Left lobe of liver (tissue), 2 donors: ENCODE measurements at places on chromosomes 11 and 22.

DNA sequence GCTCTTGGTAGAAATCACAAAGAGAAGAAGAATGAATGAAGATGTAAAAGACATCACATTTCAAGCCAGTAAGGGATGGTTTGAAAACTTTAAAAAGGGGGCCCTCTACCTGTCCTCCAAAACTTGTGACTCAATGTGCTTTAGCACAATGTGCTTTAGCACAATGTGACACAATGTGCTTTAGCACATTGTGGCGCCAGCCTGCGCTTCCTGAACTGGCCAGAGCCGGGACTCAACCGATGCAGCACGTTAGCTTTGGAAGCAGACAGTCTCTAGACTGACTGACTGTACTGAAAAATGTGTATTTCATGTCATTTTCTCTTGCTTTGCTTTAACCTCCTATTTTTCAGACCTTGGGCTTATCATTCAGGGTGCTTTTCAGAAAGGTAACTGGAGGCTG lies 63.5 kb downstream of the FAM83F start:
- DNase-seq = no peak

DNA sequence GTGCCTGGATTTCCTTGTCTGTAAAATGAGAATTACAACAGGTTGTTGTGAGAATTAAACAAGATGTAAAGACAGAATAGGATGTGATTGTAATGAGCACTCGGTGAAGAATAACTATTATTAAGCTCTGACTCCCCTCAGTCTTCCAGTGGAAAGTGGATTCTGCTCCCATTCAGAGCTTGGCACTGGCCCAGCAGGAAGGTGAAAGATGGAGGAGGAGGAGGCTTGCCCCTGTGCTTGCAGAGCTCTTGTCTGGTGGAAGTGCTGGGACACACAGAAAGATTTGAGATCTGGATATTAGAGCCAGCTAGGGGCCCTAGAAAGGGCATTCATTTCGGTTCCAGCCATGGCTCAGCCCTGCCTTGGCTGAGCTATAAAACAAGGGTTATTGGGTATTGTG lies 28.2 kb downstream of the PHLDB1 start:
- DNase-seq = no peak

GRCh38 chr11:79739591-79739990 lies 298.8 kb upstream of the TENM4 start:
- no peak for DNase-seq

- no peak for DNase-seq
These were observed 46.4 kb upstream of the FTH1 start for GRCh38 chr11:62013537-62014476.

DNA sequence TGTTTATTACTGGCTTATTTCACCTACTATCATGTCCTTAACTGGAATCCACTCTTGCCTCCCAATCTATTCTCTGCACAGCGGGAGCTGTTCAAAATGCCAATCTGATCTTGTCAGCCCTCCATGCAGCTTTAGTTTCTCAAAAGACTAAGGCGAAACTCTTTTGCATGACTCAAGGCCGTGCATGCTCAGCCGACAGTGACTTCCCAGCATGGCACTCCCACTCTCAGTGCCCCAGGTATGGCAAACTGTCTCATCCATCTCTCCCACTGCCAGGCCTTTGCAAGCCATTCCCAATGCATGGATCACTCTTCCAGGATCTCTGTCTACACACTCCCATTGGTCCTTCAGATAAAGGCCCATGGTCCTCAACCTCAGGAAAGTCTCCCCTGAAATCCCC lies 245.9 kb downstream of the LARGE1 start:
- DNase-seq = no peak

GRCh38 chr11:111834432-111835163 lies 36.8 kb downstream of the ALG9 start:
- no peak for DNase-seq

GRCh38 chr11:69594481-69594880 lies 46.5 kb upstream of the CCND1 start:
- DNase-seq = no peak

DNA sequence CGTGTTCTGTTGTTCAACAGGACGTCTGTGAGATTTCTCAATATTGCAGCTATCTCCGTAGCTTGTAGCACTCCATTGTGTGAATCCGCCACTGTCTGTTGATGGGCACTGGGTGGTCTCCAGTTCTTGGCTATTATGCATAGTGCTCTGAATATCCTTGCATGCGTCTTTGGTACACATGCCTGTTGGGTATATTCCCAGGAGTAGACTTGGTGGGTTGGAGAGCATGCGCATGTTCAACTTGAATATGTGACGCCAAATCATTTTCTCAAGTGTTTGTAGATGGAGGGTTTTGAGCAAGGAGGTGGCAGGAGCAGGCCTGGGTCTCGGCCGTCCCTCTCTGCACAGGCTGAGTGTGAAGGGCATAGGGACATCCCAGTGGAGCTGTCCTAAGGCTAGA lies 24.8 kb upstream of the TSKU start:
- no peak for DNase-seq

DNA sequence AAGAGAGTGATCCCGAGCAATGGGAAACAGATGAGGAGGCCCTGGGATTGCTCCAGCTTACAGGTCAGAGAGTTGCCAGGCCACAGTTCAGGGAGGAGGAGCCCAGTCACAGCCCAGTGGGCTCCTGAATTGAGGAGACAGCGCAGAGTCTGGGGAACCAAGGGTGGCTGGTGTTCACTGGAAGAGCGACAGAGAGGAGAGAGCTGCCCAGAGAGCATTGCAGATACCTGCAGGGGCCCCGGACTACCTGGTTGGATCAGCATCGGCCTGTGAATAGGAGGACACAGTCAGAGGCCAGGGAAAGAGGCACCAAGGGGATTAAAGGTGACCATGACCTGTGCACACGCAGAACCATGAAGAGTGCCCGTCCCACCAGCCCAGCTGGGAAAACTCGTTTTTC lies 648.6 kb downstream of the TBC1D22A start:
- peak; percentile 23 for DNase-seq

DNA sequence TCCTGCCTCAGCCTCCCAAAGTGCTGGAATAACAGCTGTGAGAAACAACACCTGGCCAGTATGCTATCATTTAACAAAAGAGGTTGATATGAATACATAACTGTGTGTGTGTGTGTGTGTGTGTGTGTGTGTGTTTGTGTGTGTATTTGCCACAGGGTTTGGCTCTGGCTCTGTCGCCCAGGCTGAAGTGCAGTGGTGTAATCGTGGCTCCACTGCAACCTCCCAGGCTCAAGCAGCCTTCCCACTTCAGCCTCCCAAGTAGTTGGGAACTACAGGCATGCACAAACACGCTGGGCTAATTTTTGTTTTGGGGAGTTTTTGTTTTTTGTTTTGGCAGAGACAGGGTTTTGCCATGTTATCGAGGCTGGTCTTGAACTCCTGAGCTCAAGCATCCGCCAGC lies 4.7 kb downstream of the SPA17 start:
- no peak for DNase-seq

DNA sequence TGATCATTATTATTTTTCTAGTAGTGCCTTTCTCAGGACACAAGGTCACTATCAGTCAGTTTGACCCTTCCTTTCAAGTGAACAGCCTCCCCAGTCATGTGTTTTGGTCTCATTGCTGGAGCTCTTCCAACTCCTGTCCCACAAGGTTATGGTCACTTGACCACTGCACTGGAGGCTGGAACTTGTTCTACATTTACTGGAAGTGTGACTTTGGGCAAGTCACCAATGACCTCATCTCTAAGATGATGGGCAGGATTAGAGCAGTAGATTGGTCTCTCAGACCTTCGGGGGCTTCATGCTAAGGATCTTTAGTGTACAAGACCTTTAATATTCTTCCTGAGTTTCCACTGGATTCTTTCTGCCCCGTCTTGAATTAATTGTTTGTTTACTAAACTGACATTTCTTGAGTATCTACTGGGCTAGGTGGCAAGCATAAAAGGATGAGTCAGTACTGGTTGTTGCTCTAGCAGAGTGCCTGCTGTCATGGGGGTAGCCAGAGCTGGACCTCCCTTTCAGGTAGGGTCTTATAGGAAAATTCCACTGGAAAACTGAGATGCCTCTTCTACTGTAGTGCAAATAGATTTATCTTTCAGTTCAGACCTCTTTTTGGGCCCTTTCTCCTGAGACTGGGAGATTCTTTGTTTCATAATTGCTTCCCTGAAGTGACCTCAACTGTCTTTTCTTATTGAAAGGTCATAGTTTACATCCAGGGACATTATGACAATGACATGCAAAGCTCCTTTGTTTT lies 106.8 kb downstream of the GRAMD1B start:
- no peak for DNase-seq

GRCh38 chr11:67464411-67465188 lies 4.5 kb downstream of the TMEM134 start:
- DNase-seq = peak; percentile 93

DNA sequence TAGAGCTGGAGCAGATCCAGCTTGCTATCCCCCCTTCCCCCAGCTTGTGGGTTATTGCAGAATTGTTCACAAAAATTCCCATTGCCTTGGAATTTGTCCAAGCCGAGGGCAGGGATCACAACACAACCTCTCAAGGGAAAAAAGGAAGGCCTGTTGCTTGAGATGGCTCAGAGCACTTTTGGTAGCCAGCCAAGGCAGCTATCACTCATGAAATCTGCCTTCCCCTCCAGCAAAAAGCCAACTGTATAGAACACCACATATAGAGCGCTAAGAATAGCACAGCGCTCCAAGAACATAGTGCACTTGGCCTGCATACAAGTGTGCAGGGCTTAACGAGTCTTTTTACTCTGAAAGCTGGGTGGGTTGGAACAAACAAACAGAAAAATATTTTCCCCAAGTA lies 46.2 kb downstream of the FAM83F start:
- DNase-seq = no peak

- DNase-seq = no peak
These were observed 28.5 kb downstream of the DCDC1 start for GRCh38 chr11:31340903-31341572.

DNA sequence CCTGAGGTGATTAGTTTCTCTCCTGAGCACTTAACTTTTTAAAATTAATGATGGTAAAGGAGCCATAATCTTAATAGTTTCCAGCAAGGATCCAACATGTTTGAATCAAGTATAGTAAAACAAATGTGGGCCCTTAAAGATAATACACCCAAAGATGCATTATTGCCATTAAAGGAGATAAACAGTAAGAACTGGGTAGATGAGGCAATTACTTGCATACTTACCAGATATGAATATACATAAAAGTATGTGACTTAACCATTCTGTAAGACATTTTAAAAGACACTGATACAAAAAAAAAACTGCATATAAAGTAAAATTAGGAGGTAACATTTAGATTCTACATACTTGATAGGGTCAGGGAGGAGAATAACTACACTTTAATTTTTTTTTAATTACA lies 48.2 kb downstream of the CADM1 start:
- DNase-seq = no peak

DNA sequence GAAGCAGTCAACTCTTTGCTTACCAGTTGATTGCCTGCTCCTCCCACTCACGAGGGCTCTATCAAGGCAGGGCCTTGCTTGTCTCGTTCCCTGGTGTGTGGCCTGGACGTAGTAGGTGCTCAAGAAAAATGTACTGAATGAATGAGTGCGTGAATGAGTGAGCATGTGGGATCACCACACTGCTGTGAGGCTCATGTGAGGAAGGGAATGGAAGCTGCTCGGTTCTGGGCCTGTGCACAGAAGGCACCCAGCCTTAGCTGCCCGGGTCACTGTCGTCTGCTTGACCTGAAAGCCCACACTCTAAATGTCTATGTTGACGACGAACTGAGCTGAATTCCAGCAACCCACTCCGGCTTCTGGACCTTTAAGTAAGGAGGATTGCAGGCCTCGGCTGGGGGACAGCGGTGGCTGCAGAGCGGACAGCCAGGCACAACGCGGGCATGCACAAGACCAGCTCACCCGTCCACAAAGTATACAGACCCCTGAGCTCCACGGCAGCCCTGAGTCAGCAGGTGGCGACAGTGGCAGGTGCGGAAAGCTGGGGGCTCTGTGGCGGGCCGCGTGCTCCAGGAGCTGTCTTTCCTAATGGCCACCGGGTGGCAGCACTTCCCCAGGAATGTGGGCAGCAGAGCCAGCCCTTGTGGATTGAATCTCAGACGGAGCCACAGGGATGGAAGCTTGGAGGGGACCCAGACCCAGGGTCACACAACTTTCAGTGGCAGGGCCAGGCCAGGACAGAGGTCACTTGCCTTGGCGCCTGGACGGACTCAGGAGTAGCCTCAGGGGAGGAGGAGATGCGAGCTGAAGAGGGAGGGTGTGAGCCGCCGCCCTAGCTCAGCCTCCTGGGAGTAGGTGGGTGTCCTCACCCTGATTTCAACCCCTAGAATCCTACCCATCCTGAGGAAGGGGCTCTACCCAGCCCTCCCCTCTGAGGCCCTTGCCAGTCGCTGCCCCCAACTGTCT lies 5.0 kb upstream of the PICK1 start:
- peak; percentile 79 for DNase-seq

DNA sequence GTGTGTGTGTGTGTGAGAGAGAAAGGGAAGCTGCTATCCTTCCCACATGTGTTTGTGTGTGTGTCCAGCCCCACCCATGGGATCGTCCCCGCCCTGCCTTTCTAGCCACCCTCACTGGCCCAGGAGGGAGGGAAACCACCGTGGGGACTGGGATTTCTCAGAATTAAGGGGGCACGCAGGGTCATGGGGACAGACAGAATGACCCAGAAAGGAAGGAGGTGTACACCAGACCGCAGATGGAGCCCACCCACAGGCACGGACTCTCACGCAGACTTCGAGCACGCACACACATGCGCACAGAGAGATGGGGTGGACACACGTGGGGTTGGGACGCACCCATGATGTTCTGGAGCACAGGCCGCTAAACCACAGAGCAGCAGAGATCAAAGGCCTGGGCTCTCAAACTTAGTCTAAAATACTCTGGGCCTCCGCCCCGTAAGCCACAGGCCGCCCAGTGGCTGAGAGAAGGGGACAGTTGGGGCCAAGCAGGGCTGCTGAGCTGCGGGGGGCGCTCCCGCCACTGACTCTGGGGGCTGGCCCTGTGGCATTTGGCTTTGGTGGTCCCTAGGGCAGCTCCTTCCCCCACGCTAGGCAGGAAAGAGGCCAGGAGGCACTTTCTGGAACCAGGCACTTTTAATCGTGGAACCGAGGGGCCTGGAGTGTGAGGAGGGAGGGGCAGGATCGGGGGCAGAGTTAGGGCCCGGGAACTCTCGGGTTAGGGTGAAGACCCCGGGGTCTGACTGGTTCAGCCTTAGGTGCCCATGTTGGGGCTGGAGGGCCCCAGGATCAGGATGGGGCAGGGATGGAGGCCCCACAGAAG lies 1.5 kb downstream of the IFITM5 start:
- DNase-seq = no peak

DNA sequence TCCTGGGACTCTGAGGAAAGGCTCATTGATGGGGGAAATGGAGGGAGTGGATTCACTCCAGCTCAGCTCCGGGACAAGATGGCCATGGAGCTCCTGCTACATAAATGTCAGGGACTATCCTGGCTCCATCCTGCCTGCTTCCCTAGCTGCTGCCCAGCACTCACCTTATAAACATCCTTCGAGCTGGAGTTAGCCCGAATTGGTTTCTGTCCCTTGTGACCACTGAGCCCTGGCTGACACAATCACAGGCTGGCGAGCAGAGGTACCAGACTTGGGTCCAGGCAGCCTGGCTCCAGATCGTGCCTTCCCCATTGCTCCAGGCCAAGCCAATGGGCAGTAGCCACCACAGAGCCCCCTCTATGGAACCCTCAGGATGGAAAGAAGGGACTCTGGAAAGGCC lies 77.6 kb downstream of the FDX1 start:
- DNase-seq = no peak

- DNase-seq = no peak
These were observed 8.9 kb downstream of the LMNTD2 start for GRCh38 chr11:551596-551995.

- DNase-seq = no peak
These were observed 11.4 kb downstream of the SLC6A5 start for GRCh38 chr11:20610825-20611224.

GRCh38 chr11:4190098-4190497 lies 95.5 kb downstream of the RRM1 start:
- no peak for DNase-seq

GRCh38 chr11:76209973-76210930 lies 4.0 kb upstream of the WNT11 start:
- peak; percentile 76 for DNase-seq
